ENCODE measurements at places on chromosomes 4 and X. TPM values are rescaled to one million over a fixed set of nuclear protein-coding genes. Genes with fewer than 3 reads are reported as not detected.

Gene ETDB
- not detected for total RNA-seq

Gene AKAP14
- not detected for total RNA-seq

GRCh38 chr4:4339504-4340085 is 47.3 kb upstream of the NSG1 start:
- DNase-seq = no peak

- no peak for DNase-seq
These were observed 19.0 kb downstream of the SPRY1 start for GRCh38 chr4:123415576-123415975.

Gene RGN
- total RNA-seq = 0.29 TPM

GRCh38 chrX:96722781-96723180 is 38.1 kb downstream of the DIAPH2 start:
- DNase-seq = no peak

Gene ANXA3
- 18.8 TPM for total RNA-seq

GRCh38 chr4:160537681-160538080 is 1434.8 kb downstream of the RAPGEF2 start:
- DNase-seq = no peak

DNA sequence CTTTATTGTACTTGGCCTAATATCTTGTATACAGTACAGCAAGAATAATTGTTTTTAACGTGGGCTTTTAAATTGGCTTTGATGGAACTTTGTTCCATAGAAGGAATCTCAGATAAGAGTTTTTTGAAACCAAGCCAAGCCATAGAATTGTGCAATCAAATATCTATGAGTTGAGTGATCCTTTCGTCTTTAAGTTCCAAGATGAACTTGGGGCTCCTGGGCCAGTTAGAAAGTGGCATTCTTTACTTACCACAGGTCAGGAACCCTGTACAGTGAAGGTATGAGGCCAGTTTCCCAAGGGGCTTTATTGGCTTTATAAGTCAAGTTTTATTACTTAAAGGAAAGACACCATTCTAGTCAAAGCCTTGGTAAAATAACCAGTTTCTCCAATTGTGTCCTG is 2104.2 kb downstream of the PCDH7 start:
- no peak for DNase-seq

GRCh38 chrX:68659786-68660185 is 12.3 kb downstream of the STARD8 start:
- DNase-seq = no peak

Gene PPEF2
- total RNA-seq = not detected

Gene MAGEC1
- total RNA-seq = 2.7 TPM

Gene UTP3
- total RNA-seq = 22.7 TPM

DNA sequence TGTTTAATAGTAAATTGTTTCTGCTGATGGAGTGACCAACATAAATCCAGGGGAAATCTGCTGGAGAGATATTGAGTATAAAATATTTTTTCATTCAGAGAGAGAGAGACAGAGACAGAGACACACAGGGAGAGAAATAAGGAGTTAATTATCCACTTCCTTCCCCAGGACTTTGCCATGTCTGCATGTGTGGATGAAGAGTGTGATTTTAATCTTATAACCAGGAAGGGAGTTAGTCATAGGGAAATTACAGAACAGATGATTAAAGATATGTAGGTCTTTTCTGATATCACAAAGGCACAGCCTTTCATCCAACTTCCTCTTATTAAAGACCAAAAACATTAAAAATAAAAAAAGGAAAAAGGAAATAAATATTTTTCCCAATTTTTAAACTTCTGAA is 526.3 kb downstream of the SPRY1 start:
- no peak for DNase-seq

DNA sequence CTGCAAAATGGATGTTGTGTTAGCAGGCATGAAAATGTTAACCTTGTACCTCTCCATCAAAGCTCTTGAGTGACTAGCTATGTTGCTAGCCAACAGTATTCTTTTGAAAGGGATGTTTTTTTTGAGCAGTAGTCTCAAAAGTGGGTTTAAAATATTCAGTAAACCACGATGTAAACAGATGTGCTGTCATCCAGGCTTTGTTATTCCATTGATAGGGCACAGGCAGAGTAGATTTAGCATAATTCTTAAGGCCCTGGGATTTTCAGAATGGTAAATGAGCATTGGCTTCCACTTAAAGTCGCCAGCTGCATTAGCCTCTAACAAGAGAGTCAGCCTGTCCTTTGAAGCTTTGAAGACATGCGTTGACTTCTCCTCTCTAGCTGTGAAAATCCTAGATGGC is 18.4 kb downstream of the FGF2 start:
- DNase-seq = no peak

DNA sequence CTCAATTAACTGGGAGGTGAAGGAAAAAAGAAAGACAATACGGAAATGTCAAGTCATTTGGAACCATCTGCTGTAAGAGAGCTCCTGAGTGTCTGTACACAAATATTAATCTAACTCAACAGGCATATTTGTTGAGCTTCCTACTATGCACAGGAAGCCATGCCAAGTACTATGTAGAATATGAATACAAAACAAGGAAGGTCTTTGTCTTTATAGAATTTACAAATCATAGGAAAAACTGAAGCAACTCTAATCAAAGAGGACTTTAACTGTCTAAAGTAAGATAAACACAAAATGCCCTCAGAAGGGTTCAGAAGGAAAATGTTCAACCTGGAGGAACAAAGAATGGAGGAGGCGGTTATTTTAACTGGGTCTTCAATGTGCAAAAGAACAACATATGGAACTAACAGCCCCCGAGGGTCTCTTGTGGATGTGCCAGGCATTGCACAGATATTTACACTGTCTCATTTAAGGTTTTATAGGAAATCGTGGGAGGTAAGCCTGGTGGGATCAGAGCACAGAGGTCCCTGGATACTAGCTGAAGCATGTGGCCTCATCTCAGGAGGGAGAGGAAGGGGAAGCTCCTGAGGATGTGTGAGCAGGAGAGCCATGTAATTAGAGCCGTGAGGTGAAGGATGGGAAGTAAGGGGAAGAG is 5.8 kb downstream of the FAM114A1 start:
- DNase-seq = peak; percentile 40

Gene SOD3
- not detected for total RNA-seq

- no peak for DNase-seq
These were observed 8.3 kb upstream of the GRPEL1 start for GRCh38 chr4:7075962-7076695.

DNA sequence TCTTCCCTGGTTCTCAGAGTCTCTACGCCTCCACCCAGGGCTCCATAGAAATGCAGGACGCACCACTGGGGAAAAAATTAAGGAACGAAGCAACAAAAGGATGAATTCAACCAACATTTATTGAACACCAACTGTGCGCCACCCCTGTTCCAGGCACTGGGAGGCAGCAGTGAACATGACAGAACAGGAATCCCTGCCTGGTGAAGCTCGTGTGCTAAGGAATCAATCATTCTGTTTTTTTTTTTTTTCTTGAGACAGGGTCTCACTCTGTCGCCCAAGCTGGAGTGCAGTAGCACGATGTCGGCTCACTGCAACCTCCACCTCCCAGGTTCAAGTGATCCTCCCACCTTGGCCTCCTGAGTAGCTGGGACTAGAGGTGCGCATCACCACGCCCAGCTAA is 1.9 kb upstream of the FTSJ1 start:
- DNase-seq = peak; percentile 22

- no peak for DNase-seq
These were observed 58.5 kb upstream of the SMAD1 start for GRCh38 chr4:145423017-145423708.

Gene PPEF1
- total RNA-seq = 5.0 TPM

DNA sequence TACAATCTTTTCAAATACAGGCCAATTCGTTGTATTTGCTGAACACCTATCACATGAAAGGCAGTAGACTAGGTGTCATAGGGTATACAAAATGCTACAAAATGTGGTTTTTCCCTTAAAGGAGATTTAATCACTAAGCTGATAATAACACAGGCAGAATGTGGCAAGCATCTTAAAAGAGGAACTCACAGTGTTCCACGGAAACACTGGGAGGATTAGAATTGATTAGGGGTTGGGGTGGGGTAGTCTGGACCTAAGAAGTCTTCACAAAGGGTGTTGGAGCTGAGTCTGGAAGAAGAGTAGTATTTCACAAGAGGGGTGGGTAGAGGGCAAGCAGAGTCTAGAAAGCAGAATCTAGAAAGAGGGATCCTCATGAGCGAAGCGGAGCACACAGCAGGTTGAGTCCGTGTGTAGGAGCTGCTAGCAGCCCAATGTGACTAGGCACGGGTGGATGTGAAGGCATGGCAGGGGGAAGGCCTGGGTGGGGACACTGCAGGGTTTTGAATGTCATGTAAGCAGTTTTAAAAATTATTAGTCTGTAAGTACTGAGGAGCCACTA is 123.6 kb downstream of the MGST2 start:
- no peak for DNase-seq

Gene DNAJB14
- 29.1 TPM for total RNA-seq

Gene GJB1
- 351 TPM for total RNA-seq

- no peak for DNase-seq
These were observed 184.8 kb downstream of the AMELX start for GRCh38 chrX:11478026-11478425.

DNA sequence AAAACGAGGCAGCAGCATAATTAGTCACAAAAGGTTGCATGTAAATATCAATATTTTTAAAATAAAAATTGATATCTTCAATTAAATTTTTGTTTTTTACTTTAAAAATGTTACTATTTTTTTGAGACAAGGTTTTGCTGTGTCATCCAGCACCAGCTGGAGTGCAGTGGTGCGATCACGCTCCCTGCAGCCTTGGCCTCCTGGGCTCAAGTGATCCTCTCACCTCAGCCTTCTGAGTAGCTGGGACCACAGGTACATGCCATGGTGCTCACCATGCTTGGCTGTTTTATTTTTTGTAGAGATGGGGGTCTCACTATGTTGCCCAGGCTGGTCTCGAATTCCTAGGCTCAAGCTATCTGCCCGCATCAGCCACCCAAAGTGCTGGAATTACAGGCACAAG is 96.8 kb upstream of the FRAS1 start:
- no peak for DNase-seq

GRCh38 chr4:155559915-155560314 is 106.7 kb upstream of the GUCY1A1 start:
- no peak for DNase-seq

Gene FGFR3
- 0.03 TPM for total RNA-seq

Gene TXK
- 0.13 TPM for total RNA-seq

Gene SLC9B1
- total RNA-seq = 1.3 TPM

- DNase-seq = no peak
These were observed 18.0 kb downstream of the DGKQ start for GRCh38 chr4:955161-955921.

- no peak for DNase-seq
These were observed 34.2 kb upstream of the TBC1D14 start for GRCh38 chr4:6875431-6875831.

DNA sequence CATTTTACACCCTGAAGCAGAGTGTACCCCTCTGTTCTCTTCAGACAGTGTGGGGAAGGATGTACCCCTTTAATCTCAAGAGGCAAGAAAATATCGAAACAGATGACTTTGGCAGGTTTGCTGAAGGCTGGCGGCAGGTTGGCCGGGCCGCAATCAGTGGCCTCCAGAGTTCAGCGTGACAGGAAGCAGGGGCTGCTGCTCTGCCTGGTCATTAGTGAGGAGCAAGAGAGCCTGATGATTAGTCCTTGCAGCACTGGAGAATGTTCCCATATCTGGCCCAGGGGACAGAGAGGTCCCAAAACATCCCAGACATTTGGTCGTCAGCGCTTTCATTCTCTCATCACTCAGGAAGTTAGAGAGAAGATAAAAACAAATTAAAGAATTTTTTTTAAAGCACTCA is 352.8 kb downstream of the SPRY1 start:
- DNase-seq = no peak

Gene ASB12
- total RNA-seq = not detected

Gene BTK
- 1.3 TPM for total RNA-seq

Gene CXorf49
- not detected for total RNA-seq

DNA sequence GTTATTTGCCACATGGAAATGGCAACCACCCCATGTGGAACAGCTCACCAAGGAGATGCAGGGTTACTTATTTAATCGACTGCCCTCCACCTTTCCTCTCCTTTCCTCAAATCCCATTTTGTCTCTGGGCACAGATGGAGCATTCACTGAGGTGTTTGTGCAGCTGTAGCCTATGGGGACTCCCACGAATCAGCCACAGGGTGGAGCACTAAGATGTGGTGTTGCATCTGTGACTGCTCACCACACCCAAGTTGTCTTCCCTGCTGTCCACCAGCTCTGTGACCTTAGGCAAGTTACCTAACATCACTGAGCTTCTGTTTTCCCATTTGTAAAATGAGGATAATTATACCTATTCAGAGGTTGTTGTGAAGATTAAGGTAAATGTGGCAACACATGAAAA is 252.4 kb upstream of the CPEB2 start:
- DNase-seq = peak; percentile 62

GRCh38 chr4:65241257-65241997 is 428.9 kb downstream of the EPHA5 start:
- peak; percentile 39 for DNase-seq

GRCh38 chr4:126552321-126552720 is 1080.4 kb upstream of the INTU start:
- DNase-seq = no peak

- DNase-seq = peak; percentile 68
These were observed 128.5 kb downstream of the LARP7 start for GRCh38 chr4:112765317-112765974.
